T-helper 2 cell (primary cell): ENCODE measurements at places on chromosomes 16 and 17.
A peak's percentile ranks its signal among the peaks of the same experiment; 100 is the strongest.

GRCh38 chr17:65576939-65577338, 15.5 kb upstream of the AXIN2 start:
- no peak for DNase-seq

- DNase-seq = no peak
These were observed 9.5 kb downstream of the PROCA1 start for GRCh38 chr17:28702026-28702751.

DNA sequence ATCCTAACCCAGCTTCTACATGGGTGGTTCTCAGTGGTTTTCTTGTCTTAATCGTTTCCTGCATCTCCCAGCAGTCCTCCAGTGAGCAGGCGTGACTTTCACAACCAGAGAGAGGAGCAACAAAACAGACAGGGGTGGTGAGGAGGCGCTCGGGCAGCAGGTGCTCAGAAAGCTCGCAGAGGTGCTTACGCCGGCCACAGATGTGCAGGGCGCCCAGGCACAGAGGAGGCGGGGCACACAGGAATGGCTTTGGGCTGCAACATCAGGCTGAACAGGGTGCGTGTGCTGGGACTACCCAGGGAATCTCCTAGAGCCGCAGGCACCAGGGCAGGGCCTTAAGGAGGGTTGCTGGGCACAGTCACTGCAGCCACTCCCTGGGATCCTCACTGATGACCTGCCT, 32.6 kb downstream of the KLHDC4 start:
- DNase-seq = no peak

DNA sequence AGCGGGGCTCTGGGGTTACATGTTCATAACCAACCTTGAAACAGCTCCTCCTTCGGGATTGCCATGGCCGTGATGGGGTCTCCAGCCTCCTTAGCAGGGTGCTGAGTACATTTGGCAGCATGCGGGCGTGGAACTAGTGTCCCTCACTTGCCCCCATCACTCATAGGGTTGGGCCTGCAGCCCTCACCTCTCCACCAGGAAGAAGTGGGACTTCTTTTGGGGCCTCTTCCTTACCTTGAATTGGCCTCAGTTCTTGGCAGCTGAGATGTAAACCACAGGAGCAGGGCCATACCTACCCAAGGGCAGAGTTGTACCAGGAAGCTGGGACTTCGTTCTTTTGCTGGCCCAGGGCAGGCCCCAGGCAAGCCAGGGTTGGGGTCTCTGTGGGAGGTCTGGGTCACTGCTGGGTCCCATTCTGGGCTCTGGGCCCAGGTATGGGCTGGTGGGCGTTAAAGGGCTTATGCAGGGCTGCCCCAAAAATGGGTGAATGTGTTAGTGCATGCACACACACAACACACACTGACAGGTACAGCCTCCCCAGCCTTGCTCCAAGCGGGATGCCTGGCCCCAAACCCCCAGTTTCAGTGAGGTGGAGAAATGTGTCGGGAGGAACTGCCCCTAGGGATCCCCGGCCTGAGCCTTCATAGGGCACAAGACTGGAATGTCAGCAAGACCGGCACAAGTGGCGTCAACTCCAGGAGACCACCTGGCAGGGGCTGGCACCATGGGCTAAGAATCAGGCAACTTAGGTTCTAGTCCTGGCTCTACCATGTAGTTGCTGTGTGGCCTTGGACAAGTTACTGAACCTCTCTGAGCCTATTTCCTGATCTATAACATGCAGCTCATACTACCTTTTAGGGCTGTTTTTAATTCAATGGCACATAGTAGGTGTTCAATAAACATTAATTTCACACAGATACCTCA, 3.9 kb upstream of the KRT15 start:
- DNase-seq = no peak

- peak; percentile 67 for DNase-seq
These were observed 399.7 kb downstream of the XYLT1 start for GRCh38 chr16:17070882-17071592.

DNA sequence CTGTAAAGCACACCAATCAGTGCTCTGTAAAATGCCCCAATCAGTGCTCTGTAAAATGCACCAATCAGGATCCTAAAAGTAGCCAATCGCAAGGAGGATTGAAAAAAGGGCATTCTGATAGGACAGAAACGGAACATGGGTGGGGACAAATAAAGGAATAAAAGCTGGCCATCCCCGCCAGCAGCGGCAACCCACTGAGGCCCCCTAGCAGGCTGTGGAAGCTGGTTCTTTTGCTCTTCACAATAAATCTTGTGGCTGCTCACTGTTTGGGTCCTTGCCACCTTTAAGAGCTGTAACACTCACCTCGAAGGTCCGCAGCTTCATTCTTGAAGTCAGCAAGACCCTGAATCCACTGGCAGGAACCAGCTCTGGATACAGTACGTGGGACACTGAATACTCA, 162.4 kb upstream of the TBX2 start:
- DNase-seq = no peak

DNA sequence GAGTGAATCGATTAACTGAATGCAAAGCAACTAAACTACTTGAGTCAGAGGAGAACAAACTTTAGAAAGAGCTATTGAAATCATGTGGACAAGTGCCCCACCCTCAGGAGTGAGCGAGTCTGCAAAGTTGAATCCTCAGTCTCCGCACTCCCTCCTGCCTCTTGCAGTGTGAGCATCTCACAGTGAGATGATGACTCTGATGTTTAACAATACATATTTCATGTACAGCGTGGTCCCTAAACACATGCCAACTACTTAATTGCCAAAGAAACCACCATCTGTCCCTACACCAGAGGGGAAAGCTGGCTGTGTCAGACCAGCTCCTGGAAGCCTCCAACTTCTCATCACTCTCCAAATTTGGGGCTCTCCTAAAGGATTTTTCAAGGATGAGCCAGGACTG, 31.2 kb downstream of the PIMREG start:
- no peak for DNase-seq

DNA sequence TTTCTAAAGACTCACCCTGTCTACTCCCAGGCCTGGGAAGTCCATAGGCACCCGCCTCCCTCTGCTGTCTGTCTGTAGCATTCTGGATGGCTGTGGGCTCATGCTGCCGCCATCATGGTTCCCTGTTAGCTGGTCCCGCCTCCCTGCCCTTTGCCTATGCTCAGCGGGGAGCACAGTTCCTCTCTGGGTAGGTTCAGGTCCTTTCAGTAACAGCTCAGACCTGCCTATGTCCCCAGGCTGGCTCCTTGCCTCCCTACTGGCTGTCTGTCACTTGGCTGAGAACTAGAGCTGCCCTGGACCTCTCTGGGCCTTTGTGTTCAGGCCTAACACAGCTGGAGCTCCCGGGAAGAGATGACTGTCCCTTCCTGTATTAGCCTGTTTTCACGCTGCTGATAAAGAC, 317.9 kb downstream of the SNX29 start:
- DNase-seq = no peak
